Activated CD4-positive, alpha-beta T cell treated with anti-CD3 and anti-CD28 coated beads for 4 hours (primary cell): ENCODE measurements at places on chromosomes 2 and 18.

- DNase-seq = no peak
Measured at GRCh38 chr2:1665761-1666505, 78.4 kb downstream of the PXDN start.

DNA sequence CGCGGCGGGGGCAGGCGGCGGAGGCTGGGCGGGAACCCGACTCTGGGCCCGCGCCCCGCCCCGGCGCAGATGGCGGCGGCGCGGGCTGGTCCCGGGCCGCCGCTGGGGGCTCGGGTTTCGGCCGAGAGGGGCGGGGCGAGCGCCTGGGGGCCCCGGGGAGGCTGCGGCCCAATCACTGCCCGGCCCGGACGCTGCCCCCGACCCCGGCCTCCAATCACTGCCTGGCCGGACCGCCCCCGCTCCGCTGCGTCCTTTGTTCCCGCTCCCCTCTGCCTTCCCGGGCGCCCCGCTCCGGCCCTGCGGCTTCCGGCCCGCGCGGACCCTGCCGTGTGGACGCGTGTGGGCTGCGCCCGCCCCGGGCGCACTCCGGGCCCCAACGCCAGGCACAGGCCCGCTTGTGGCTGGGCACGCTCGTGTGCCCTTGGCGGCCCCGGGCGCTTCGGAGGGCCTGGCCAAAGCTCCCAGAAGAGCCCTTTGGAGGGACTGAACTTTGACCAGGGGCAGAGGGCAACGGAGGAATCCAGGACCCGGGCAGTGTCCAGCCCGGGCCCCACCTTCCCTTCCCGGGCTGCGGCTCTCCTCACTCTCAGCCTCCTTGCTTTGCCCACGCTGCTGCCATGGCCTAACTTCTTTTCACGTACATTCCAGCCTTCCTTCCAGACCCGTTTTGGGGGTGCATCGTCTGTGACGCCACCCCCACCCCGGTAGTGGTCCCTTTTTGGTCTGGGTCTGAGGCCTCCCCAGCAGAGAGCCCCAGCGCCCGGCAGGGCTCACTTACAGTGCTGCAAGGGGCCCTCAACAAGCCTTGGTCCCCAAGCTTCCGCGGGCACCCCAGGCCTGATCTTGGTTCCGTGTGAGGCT, 27.1 kb upstream of the PTMA start:
- DNase-seq = no peak

GRCh38 chr2:16737812-16738211, 72.2 kb upstream of the CYRIA start:
- DNase-seq = no peak

DNA sequence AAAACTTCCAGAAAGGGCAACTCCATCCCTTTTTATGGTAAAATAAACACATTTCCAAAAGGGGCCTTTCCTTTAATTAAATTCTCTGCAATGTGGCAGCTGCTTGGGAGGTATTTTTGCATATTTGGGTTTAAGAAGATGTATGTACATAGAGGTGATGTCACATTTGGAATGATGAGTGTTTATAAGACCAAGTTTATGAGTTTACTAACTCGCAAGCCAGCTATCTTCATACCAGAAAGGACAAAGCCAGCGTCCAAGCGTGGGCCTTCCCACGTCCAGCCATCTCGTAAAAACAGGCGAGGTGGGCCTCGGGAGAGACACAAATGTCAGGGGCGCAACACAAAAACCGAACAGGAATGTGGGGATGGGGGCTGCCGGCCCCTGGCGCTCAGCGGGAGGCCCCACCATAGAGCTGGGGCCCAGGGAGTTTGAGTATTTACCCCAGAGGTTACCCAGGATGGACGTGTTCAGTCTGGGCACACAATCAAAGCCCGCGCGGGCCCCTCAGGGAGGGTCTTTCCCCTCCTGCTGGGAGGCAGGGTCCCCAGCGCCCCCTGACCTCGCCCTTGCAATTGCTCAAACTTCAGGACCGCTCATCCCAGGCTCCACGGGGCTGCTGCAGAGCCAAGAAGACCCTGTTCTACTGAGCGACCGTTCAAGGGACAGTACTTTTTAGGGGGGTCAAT, 137.3 kb downstream of the TWIST2 start:
- no peak for DNase-seq

GRCh38 chr2:218097975-218098374, 27.9 kb upstream of the CXCR2 start:
- no peak for DNase-seq

- DNase-seq = no peak
Measured at GRCh38 chr2:39730685-39731302, 48.3 kb downstream of the THUMPD2 start.

GRCh38 chr2:186542002-186542401, 47.9 kb upstream of the ITGAV start:
- no peak for DNase-seq

- DNase-seq = no peak
Measured at GRCh38 chr2:182103526-182103925, 117.9 kb downstream of the PPP1R1C start.

DNA sequence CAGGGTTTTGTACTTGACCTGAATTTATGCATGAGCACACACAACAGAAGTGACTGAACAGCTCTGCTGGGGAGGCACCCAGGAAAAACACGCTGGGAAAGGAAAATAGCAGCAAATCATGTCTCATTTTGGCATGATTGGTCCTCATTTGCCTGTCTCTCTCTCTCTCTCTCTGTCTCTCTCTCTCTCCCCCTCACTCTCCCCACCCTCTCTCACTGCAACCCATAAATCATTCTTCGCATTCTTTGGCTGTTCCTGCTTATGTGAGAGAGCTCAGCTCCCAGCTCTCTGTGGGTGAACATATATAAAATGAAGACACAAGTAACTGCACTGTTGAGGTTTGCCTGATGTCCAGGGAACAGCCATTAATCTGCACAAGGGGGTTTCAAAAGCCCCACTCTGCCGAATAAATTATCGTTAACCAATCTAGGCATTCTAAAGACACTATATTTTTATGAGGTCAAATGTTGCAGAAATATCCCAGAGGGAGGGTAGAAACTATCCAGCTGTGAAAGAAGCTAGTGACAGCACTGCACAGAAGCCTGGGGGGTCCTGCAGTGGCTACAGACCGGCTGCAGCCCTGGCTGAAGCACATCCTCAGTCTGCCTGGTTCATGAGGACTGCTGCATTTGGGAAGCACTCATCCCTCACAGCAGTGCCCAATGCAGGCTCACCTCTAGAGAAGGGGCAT, 260.3 kb downstream of the AFF3 start:
- no peak for DNase-seq

GRCh38 chr2:164412831-164413230, 208.5 kb downstream of the GRB14 start:
- no peak for DNase-seq

- DNase-seq = peak; percentile 15
Measured at GRCh38 chr2:26770986-26771586, 7.0 kb downstream of the SLC35F6 start.

DNA sequence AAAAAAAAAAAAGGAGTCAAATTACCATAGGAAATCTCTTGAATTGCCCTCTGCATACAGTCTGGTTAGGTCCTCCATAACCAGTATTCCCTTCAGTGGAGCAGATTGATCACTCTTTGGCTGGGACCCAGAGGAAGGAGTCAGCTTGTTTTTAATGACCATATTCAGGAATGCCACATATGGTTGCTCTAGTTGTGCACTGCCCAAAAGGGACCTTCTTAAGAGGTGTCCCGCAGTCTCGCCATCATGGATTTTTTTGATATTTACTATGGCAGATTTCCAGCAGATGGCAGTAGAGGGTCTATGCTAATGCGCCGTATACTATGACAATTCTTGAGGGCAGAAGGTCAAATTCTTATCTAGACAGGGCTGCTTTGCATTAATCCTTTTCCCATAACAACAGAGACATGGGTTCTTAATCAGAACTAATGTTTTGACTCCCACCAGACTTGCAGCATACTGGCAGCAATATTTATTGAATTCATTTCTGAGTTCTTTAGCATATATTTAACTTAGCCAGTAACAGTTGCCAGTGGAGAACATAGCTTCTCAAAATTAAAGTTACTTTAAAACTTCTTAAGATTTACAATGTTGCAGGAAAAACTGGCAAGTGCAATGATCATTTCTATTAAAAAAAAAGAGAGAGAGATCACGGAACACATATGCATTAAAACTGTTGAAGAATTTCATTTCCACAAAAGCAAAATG, 31.8 kb upstream of the INPP4A start:
- DNase-seq = peak; percentile 46

DNA sequence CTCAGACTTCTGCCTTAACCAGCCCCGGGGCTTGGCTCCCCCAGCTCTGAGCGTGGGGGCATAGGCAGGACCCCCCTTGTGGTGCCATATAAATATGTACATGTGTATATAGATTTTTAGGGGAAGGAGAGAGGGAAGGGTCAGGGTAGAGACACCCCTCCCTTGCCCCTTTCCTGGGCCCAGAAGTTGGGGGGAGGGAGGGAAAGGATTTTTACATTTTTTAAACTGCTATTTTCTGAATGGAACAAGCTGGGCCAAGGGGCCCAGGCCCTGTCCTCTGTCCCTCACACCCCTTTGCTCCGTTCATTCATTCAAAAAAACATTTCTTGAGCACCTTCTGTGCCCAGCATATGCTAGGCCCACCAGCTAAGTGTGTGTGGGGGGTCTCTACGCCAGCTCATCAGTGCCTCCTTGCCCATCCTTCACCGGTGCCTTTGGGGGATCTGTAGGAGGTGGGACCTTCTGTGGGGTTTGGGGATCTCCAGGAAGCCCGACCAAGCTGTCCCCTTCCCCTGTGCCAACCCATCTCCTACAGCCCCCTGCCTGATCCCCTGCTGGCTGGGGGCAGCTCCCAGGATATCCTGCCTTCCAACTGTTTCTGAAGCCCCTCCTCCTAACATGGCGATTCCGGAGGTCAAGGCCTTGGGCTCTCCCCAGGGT, 5.5 kb downstream of the CTDSP1 start:
- no peak for DNase-seq

- no peak for DNase-seq
Measured at GRCh38 chr2:202261531-202261930, 4.0 kb upstream of the NOP58 start.

GRCh38 chr2:239444626-239445577, 44.1 kb upstream of the HDAC4 start:
- DNase-seq = no peak

DNA sequence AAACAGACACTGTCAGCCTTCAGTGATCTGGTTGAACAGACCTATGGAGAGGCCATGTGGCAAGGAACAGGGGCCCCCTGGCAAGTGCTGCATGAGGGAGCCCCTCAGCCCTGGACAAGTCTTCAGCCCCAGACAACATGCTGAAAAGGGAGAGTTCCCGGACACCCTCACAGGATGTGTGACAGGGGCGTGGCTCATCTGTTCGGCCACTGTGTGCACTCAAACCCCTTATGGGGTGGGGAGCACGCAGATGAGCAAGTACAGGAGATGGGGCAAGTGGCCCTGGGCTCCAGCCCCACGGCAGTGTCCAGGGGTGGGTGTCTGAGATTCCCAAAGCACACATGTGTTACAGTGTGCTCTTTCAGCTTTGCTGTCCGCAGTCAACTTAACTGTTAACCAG, 35.4 kb upstream of the MPPE1 start:
- DNase-seq = no peak

DNA sequence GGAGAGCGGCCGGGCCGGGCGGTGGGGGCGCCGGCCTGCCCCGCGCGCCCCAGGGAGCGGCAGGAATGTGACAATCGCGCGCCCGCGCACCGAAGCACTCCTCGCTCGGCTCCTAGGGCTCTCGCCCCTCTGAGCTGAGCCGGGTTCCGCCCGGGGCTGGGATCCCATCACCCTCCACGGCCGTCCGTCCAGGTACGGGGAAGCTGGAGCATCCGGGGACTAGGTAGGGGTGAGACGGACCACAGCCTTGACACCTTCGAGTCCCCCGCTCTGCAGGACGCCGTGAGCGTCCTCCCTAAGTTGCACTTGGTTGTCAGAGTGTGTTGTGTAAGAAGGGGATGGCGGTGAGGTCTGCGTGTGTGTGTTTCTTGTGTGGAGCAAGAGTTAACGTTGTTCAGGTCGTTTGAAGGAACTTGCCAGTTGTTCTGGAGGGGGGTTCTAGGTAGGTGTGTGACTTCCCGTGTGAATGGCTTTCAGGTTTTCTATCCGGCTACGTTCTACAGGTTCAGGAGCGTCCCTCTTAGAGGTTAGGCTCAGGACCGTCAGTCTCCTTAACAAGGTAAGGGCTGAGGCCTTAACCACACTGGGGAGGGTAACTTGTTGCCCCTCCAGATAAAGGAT, 393 bp downstream of the IL1R1 start:
- DNase-seq = no peak

- no peak for DNase-seq
Measured at GRCh38 chr2:48257456-48257855, 272.5 kb upstream of the STON1 start.

DNA sequence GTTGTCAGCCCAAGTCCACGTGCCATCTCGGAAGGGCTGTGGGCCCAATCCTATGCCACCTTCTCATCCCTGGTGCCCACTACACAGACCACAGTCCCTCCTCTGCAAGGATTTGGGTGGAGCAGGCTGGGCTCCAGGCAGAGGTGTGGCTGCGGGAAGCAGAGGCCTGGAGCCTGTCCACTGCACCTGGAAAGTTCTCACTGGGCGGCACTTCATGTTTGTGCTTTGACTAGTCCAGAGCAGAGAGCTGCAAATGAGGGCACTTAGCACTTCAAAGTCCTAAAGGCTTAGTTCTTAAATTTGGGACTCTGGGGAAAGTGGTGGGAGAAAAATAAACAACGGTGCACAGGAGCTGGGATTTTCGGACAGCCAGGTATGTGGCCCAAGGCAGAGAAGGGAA, 308.9 kb upstream of the POU3F3 start:
- no peak for DNase-seq

- no peak for DNase-seq
Measured at GRCh38 chr2:209334188-209335017, 89.4 kb upstream of the MAP2 start.

DNA sequence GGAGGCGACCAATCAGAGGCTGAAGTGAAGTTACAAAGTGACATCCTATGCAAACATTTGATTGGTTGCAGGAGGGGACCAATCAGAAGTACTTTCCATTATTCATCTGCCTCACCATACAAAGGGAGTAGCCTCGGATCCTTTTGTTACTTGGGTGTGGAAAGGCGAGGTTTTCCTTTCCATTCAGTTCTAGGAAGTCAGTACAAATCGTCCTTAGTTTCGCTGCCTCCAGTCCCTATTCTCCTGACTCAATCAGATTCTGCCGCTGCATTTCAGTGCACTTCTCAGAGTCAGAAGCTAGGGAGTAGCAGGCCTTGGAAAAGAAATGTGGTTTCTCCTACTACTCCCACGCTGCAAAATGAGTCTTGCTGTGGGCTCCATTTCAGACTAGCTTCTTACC, 149.4 kb downstream of the DTNA start:
- no peak for DNase-seq

DNA sequence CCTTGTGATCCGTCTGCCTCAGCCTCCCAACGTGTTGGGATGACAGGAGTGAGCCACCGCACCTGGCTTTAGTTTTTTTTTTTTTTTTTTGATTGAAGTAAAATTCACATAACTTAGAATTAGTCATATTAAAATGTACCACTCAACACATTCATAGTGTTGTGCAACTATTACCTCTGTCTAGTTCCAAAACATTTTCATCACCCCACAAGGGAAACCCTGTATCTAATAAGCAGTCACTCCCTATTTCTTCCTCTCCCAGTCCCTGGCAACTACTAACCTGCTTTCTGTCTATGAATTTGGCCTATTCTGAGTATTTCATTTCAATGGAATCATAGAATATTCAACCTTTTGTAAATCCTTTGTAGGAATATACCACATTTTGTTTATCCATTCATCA, 123.9 kb upstream of the FAM117B start:
- DNase-seq = no peak
